ENCODE measurements at places on chromosomes 11 and 22. TPM values are rescaled to one million over a fixed set of nuclear protein-coding genes. Genes with fewer than 3 reads are reported as not detected.

Gene NRXN2
- total RNA-seq: 2.3 TPM

Gene CALCA
- total RNA-seq: not detected

Gene SOX10
- 3.8 TPM for total RNA-seq

Gene PRR33
- not detected for total RNA-seq

Gene OAF
- 90.1 TPM for total RNA-seq

Gene OR5A1
- total RNA-seq: not detected

Gene KRTAP5-2
- not detected for total RNA-seq

Gene PHETA2
- 17.7 TPM for total RNA-seq

Gene OSM
- total RNA-seq: 0.76 TPM

Gene SLC22A8
- not detected for total RNA-seq

Gene SLCO2B1
- 11.8 TPM for total RNA-seq

Gene CYTH4
- 12.2 TPM for total RNA-seq

Gene GAB2
- total RNA-seq: 82.3 TPM

Gene TMEM179B
- total RNA-seq: 22.4 TPM

Gene MS4A2
- 0.73 TPM for total RNA-seq

Gene OR52H1
- 2.1 TPM for total RNA-seq

Gene MUC5AC
- under 0.01 TPM for total RNA-seq

Gene KCNK4
- 0.76 TPM for total RNA-seq

Gene CRYBB3
- not detected for total RNA-seq

Gene SCGB2A2
- total RNA-seq: not detected

Gene NRIP3
- total RNA-seq: 6.8 TPM

Gene PPP6R2
- 42.4 TPM for total RNA-seq

Gene PRSS23
- total RNA-seq: 28.8 TPM

Gene OR8D4
- not detected for total RNA-seq

Gene TUBA8
- not detected for total RNA-seq

Gene ZNF280B
- 3.8 TPM for total RNA-seq

Gene OR51B5
- 0.85 TPM for total RNA-seq

Gene IGLL1
- not detected for total RNA-seq

Gene GGTLC3
- not detected for total RNA-seq

Gene OR51B2
- not detected for total RNA-seq

Gene SAA4
- not detected for total RNA-seq
